ENCODE measurements at places on chromosomes 4 and X.

DNA sequence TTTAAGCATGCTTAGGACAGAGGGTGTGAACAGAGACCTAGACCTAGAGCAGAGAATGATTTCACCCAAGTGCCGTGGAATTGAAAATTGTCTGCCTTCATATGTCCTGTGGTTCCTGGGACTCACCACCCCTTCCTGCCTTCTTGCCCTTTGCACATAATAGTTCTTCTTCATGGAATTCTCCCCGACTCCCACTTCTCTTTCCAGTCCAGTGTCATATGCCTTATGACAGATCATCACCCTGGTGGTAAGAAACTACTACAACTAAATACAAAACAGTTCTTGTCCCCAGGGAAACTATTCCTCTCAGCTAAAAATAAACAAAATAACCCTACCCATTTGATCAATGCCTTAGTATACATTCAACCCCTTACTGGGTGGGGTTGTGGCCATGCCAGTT lies 43.3 kb downstream of the BMPR1B start:
- no peak for DNase-seq

DNA sequence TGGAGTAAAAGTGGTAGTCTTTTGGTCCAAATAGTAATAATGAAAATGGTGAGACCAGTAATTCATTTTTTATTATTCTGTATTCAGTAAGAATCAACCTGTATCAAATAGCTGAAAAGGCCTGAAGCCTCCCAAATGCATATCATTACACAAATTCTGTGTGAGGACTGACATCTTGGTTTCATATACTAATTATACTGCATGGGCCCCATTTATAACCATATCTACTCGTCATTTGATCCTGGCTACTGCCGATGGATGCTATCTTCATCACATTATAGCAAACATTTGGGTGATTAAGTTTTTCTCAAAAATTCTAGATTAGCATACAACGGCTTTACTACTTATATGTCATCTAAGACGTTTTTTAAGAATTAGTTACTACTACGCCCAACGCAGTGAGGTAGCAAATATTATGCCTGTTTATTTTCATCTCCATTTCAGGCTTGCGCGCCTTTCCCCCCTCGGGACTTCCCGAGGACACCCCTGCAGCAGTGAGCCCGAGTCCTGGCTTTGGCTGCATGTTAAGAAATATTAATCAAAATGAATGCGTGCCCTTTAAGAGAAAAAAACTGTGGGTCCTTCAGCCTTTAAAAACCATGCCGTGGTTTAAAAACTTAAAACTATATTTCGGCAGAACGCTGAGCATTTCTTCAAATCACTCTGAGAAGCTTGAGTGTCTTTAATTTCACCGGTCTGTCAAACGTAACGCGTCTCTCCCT lies 814 bp upstream of the MMAA start:
- peak; percentile 13 for DNase-seq

DNA sequence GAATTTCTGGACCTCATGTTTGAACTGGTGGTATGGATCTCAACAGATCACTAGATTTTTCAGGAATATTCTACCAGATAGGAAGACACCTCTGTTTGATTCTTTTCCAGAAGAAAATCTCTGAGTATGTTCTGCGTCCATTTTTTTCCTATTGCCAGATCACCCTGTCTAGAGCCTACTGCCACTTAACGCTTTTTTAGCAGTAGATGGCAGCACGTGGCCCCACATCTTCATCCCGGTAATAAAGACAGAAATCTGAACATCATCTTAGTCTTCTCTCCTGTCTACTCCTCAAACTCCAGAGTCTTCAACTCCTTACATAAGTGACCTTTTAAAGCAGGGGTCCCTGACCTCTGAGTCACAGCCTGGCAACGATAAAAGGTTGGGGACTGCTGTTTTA lies 184.7 kb downstream of the TMA16 start:
- DNase-seq, result peak; percentile 9

DNA sequence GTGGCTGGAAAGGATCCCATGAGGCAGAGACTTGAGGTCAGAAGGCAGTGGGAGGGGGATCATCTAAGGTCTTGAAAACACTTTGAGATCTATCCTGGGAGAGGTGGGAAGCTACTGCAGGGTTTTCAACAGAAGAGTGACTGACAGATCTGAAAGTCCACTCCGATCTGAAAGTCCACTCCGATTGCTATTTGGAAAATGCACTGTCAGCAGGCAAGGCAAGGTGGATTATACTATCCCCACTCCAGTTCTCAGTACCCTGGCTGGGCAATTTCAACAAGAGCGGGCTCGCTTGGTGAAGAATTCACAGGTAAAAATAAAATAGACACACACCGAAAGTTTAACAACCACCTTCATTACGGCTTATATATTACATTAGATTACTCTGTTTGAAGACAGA lies 42.3 kb upstream of the C1QTNF7 start:
- DNase-seq, result no peak

DNA sequence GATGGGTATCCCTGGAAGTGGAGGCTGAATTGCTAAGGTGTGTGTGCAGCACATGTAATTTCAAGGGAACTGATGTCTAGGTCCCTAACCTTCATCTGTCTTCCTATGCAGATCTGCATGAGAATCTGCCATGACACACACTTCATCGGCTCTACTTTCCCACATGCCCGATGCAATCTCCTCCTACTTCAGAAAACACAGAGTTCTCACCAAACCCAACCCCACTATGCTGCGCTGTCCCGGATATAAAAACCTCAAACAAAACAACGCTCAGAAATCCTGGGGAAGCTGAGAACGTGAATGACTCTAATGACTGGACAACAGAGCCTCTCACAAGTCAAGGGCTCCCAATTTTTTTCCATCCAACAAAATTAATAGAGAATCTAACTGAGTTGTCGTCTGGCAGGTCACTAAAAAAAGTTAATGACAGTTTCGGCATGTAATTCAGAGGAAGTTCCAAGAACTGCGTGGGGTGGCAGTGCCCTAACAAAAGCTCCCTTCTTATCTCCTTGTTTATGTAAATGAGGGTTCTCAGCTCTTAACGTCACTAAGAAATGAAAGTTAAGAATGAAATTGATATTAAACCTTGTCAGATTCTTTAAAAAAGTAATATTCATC lies 39.0 kb downstream of the STX18 start:
- DNase-seq, result no peak

GRCh38 chrX:20372533-20372932 lies 105.8 kb upstream of the RPS6KA3 start:
- no peak for DNase-seq

- no peak for DNase-seq
Measured at GRCh38 chrX:276581-277201, 4.5 kb upstream of the PLCXD1 start.

Measured in GM12892 (cell line).